ENCODE measurements at places on chromosomes 16 and 17.

GRCh38 chr16:30092373-30093010 lies 768 bp upstream of the TBX6 start:
- H3K27me3 ChIP-seq: no peaks in the 10 kb centered on the region
- peak; percentile 53 for DNase-seq
- H3K4me1 ChIP-seq: peaks cover 42% of the 10 kb centered on the region
- peaks cover 25% of the 10 kb centered on the region for H3K36me3 ChIP-seq
- H3K4me3 ChIP-seq: peak overlapping the region; percentile 81

DNA sequence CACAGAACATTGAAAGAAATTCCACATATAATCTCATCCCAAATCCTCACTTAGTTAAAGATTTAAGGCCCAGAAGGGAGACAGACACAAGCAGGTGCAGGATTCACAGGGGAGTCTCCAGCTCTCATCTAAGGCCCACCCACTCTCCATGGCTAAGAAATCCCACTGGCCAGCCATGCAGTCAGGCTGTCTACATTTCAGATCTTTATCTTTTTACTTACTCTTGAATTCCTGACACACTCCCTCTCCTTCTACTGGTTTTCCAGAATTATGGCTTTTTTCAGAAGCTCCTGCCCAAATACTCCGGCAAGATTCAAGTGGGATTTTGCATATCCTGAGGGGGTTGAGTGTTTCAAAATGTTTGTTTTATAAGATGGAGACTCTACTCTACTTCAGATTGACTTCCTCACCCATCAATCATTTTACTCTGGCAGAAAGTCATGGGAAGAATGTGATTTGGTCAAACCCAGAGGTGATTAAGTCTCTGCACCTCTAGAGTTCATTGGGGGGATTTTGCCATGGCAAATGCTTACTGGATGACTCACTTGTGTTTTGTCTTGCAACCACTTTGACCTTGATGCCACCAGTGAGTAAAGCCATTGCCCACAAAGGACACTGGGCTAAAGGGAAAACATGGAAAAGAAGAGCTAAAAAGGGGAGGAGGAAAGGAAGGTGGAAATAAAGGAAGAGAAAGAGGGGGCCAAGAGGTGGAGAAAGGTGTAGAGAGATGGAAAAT lies 688.8 kb upstream of the SALL1 start:
- no peaks in the 10 kb centered on the region for H3K27me3 ChIP-seq
- no peak overlapping the region for H3K4me3 ChIP-seq
- H3K27ac ChIP-seq: no peak overlapping the region
- no peaks in the 10 kb centered on the region for H3K4me1 ChIP-seq
- DNase-seq: no peak

GRCh38 chr16:86680162-86680561 lies 101.8 kb downstream of the FOXL1 start:
- DNase-seq: no peak
- peaks cover 31% of the 10 kb centered on the region for H3K27me3 ChIP-seq
- no peaks in the 10 kb centered on the region for H3K4me1 ChIP-seq
- no peak overlapping the region for H3K4me3 ChIP-seq
- no peak overlapping the region for H3K27ac ChIP-seq

- H3K27me3 ChIP-seq: no peaks in the 10 kb centered on the region
- H3K4me1 ChIP-seq: peaks cover 15% of the 10 kb centered on the region
- peaks cover 4% of the 10 kb centered on the region for H3K36me3 ChIP-seq
- no peak for DNase-seq
- H3K4me3 ChIP-seq: no peak overlapping the region
Observed at GRCh38 chr16:75070012-75070841, 46.4 kb downstream of the LDHD start.

- no peak overlapping the region for H3K4me3 ChIP-seq
- H3K4me1 ChIP-seq: peaks cover 15% of the 10 kb centered on the region
- no peak for DNase-seq
Observed at GRCh38 chr17:29577385-29578211, 9.1 kb downstream of the TP53I13 start.

GRCh38 chr16:67516296-67517154 lies 12.1 kb upstream of the RIPOR1 start:
- no peak overlapping the region for H3K27ac ChIP-seq
- H3K27me3 ChIP-seq: no peaks in the 10 kb centered on the region
- peaks cover 31% of the 10 kb centered on the region for H3K4me1 ChIP-seq
- no peak for DNase-seq
- no peak overlapping the region for H3K4me3 ChIP-seq
- peaks cover 7% of the 10 kb centered on the region for H3K36me3 ChIP-seq

DNA sequence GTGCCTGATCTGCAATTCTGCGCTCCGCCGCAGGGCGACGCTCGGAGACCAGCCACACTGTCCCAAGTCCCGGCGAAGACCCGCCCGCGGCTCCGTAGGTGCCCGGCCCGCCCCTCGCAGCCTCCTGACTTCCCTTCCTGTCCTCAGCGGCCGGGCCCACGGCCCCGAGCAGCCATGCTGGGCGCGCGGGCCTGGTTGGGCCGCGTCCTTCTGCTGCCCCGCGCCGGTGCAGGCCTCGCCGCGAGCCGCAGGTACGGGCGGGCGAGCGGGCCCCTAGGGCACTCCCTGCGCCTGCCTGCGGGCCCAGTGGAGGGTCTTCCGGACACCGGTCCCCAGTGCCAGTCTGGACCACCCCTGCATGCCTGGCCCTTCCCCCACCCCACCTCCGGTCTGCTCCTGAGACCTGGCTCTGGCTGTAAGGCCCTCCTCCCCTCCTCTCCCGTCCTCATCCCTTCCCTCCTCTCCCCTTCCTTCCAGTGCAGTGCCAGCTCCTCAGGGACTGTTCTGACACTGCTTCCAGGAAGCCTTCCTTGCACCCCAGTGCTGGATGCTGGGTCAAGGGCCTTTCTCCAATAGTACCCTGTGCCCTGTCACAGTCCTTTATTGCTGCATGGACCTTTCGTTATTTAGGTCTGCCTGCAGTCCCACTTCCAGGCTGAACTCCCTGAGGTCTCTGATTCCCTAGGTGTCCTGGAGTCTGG lies at the start of gene SPATA20:
TSS of gene SPATA20 (plus strand) at position 140 of the 701 bp plus-strand sequence. CDS start at position 175, 35 bp downstream.
- peak within 1 kb of the TSS; percentile 80 for H3K4me3 ChIP-seq
- peaks cover 8% of the 10 kb centered on the region for H3K36me3 ChIP-seq
- peak within 1 kb of the TSS; percentile 38 for H3K27ac ChIP-seq
